ENCODE measurements at places on chromosomes 6 and 20.
A peak's percentile ranks its signal among the peaks of the same experiment; 100 is the strongest.

- DNase-seq: no peak
Measured at GRCh38 chr6:15073344-15073789, 172.5 kb upstream of the JARID2 start.

- DNase-seq: no peak
Measured at GRCh38 chr6:24110417-24110816, 15.6 kb upstream of the NRSN1 start.

- no peak for DNase-seq
Measured at GRCh38 chr20:41632896-41633295, 14.7 kb upstream of the CHD6 start.

- DNase-seq: peak; percentile 63
Measured at GRCh38 chr20:43749734-43750294, 23.0 kb upstream of the GTSF1L start.

GRCh38 chr6:96777113-96777512 lies 60.2 kb downstream of the GPR63 start:
- DNase-seq: no peak

GRCh38 chr6:111734068-111735061 lies 128.7 kb upstream of the TRAF3IP2 start:
- no peak for DNase-seq

DNA sequence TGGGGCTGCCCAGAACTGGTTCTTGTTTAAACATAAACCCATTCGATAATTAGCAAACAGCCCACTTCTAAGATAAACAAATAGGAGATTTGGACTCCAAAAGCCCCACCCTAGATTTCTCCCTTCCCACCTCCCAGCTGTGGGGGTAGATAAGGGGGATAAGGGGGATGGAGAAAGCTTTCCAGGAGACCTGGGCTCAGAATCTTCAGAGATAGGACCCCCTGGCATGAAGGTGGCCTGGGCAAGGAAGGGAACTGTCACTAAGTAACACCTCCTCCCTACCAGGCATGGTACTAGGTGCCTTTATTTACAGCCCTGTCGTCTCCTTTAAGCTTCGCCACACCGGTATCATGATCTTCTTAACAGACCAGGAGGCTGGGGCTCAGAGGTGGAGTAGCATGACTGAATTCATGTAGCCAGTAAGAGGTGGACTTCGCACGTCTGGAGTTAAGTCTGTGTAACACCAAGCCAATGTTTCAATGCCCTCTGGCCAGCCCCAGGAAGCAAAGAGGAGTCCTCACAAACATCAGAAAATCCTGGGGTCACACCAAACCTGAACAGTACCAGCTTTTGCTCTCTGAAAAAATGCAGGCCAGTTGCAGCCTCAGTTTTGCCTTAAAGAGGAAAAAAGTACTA lies 4.6 kb downstream of the SDC4 start:
- no peak for DNase-seq

DNA sequence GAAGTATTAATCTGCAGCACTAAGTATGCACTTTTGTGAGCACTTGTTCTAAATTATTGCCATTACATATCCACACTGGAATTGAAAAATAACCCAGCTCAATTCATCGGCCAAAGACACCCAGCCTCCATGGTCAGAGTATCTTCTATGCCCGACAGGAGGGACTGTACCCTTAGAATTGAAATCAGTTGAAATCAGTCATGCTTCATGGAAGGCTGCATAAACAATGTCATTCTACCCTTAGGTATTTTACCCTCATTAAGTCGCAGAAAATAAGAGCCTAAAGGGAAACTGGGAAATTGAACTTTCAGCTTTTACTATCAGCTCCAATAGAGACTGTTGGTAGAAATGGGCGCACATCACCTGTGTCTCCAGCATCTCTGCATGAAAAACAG lies 2.9 kb upstream of the RAMACL start:
- no peak for DNase-seq

- DNase-seq: peak; percentile 80
Measured at GRCh38 chr6:23656255-23657194, 469.5 kb upstream of the NRSN1 start.

GRCh38 chr20:1825507-1825906 lies 69.7 kb upstream of the SIRPA start:
- DNase-seq: no peak

GRCh38 chr6:170047823-170048222 lies 243.1 kb downstream of the DLL1 start:
- no peak for DNase-seq

GRCh38 chr6:88111991-88112390 lies 54.2 kb downstream of the CNR1 start:
- DNase-seq: no peak

Measured in SK-N-DZ (cell line).